ENCODE measurements at places on chromosomes 5 and 9.

GRCh38 chr5:77146896-77147295 lies 59.8 kb upstream of the ZBED3 start:
- DNase-seq = no peak

- DNase-seq = no peak
Measured at GRCh38 chr5:37771203-37771611, 68.6 kb downstream of the GDNF start.

DNA sequence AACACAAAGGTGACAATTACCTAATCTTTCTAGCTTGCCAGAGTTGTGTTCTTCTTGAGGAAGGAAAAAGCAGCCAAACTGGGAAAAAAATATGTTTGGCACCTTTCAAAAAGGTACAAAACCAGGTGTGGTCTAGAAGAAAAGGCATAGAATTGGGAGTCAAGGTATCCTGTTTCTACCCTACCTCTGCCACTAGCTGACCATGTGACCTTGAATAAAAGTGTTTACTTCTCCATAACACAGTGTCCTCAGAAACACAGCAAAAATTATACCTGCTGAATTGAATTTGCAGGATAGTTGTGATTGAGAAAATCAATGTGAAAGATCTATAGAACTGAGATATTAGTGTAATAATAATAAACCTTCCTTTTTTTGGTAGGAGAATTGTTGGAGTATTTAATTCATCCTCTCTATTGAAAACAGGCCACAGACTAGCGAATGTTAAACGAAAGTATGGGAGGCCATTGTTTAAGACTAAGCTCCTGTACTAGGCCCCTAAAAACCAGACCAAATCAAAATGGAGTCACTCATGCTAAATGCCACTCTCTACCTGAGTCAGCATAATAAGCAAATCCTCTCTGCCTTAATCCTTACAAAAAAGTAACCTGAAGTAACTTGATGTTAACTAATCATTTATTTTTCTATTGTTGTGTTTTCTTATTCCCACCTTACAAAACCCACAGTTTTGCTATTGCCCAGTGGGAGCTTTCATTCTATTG lies 12.6 kb downstream of the CYFIP2 start:
- no peak for DNase-seq

DNA sequence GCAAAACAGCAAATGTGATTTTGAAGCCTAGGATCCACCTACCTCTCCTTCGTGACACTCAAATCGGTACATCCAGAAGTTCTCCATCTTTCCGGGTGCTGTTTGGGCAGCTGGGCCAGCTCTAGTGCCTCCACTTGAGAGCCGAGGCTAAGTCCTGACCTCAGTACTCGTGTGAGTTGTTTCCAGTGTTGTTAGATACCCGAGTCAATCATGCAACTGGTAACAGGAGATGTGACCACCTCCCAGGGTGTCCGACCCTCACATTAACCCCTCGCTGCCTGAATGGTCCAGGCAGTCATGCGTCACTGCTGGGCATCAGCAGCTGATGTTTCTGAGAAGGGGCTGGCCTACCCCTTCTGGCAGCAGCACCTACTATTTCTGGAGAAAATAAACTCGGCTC lies 170.3 kb downstream of the ENTREP1 start:
- DNase-seq = no peak

DNA sequence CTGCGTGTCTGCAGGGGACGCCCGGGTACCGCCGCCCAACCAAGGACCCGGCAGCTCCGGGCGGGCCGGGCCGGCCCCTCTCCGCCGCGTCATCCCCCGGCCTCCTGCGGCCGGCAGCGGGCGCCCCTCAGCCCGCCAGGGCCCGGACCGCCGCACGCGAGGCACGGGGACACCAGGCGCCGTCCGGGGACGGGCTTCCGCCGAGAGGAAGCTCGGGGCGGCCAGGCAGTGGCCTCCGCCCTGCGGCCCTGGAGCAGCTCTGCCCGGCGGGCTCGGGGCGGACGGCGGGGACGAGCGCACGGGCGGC lies 373 bp downstream of the FBXW5 start:
- DNase-seq = no peak

DNA sequence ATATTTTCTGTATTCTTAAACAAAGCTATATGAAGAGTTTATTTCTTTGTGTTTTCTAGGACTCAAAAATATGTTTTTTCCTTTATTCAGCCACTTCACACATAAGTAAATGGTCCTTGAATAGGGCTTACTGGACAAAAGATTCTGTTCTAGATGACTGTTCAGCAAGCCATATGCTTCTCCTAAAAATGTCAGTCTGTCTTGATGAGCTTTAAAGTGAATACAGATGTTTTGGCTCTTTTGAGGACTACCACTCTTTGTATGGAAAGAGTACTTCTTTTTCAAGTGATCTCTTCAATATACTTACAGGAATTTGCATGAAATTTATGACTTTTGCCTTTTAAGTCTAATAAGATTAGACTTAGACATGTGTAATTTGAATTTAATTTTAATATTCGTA lies 8.4 kb downstream of the NDUFS4 start:
- DNase-seq = no peak

DNA sequence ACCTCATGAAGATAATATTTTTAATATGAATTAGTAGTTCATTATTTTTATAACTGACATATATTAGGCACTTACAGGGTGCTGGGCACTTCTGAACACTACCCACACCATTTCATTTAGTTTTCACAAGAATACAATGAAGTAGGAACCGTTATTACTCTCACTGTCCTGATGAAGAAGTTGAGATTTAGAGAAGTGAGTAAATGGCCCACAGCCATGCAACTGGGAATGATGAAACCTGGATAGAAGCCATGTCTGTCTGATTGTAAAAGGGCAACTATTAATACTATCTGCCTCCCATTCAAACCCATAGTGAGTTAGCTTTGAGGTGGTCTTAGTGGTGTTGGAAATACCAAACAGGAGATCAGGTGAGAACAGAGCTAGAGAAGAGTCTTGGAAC lies 29.6 kb upstream of the OTULINL start:
- no peak for DNase-seq

- no peak for DNase-seq
Measured at GRCh38 chr5:161023551-161023950, 171.5 kb upstream of the ATP10B start.

GRCh38 chr9:92969516-92970466 lies 22.5 kb downstream of the FGD3 start:
- no peak for DNase-seq

GRCh38 chr5:109971968-109972367 lies 282.2 kb downstream of the MAN2A1 start:
- DNase-seq = no peak

GRCh38 chr5:80189201-80189600 lies 66.6 kb downstream of the SERINC5 start:
- DNase-seq = no peak

DNA sequence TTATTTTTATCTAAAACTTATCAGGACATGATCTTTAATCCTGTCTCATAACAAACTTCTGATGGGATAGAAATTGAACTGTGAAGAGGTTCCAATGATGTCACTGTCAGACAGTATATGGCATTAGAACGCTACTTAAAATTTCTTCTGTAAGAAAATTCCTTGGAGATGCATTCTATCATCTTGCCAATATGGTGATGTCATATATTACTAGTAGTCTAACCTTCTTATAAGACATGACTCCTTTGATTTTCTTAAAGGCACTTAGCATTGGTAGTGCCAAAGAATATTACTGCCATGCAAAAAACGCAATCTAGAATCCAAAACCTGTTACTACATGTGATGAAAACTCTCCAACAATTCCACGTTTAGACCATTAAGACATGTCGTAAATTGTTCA lies 131.1 kb downstream of the SLC25A46 start:
- DNase-seq = no peak
